ENCODE measurements at places on chromosomes 4 and X.

GRCh38 chrX:57977992-57978391 is 67.7 kb upstream of the ZXDA start:
- DNase-seq, result no peak

DNA sequence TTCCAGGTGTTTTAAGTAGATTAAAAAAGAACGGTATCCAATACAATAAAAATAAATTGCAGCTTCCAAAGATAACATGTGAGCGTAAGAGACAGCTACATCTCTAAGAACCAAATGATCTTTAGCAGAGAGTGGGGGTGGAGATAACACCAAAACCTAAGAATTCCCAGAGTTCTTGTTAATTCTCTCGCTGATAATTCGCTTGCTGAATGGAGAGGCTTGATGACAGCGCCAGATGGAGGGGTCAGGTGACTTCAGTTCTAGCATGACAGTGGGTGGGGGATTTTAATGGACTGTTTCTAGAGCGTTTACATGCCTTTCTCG is 2.3 kb downstream of the CLCN4 start:
- no peak for DNase-seq

- DNase-seq, result no peak
Measured at GRCh38 chr4:25172961-25173915, 13.0 kb upstream of the SEPSECS start.

GRCh38 chr4:126564283-126564854 is 1068.4 kb upstream of the INTU start:
- DNase-seq, result no peak

DNA sequence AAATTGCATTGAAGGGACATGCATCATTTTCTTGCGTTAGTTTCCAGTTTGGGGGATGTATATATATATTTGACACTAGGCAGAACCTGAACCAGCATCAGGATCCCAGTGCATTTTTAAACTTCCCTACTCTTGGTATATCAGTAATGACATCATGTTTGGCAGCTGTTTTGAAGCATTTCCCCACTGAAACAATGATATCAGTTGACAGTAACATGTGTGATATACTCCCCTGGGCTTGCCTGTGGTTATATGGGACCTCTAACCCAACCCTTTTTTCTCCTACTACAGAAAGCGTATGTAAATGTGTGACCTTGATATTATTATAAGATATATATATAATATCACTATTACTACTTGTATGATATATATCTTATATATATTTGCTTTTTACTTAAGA is 225.9 kb upstream of the CASK start:
- DNase-seq, result no peak

- no peak for DNase-seq
Measured at GRCh38 chrX:39152106-39152649, 350.9 kb downstream of the MID1IP1 start.

GRCh38 chrX:136126371-136126770 is 21.0 kb upstream of the FHL1 start:
- DNase-seq, result no peak

DNA sequence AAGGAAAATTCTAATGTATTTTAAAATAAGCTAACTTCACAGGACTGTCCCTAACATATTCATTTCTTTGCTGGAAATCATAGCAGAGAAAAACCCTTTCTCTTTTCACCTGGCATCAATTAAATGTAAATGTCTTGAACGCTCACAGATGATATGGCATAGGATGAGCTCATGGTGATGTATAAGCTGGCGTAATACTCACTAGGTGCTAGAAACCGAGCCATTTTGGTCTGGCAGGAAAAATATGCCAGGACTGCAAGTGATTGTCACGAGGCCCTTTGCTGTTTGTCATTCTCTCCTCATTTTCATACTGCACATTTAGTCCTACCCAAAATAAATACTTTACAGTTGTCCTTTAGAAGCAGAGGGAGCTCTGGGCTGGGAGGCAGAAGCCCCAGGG is 222.7 kb upstream of the LNX1 start:
- DNase-seq, result no peak

- DNase-seq, result no peak
Measured at GRCh38 chrX:15530318-15530717, 29.7 kb downstream of the BMX start.

DNA sequence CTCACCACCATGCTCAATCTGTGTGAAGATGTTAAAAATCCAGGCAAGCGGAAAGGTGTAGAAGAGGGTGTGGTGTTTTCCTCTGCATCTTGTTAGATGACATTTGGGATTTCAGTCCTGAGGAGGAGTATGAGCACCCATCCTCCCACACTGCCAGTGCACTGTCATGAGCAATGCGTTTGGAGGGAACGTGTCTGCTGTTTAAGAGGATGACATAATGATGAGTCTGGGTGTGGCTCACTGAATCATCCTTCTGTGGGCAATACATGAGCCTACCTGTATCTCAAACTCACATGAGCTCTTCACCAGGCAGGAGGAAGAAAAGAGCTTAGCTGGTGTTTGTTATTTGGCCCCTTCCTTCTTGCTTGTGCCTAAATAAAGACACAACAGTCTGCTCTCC is 67.9 kb upstream of the ARX start:
- no peak for DNase-seq

DNA sequence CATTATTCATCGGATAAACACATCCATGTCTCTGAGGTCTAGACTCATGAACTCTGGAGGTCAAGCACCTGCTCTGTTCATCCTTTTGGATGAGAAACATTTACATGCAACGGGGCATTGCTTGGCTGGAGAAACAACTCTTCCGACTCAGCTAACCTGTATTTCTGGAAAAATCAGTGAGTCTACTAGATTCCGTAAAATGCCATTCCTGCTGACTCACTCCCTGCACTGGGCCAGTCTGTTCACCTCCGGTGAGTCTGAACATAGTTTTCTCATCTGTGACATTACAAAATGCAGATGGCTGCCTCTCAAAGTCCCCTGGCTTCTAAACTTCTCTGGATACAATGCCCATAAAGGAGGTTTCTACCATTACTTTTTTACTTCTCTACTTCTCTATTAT is 185.7 kb upstream of the HS3ST1 start:
- no peak for DNase-seq

DNA sequence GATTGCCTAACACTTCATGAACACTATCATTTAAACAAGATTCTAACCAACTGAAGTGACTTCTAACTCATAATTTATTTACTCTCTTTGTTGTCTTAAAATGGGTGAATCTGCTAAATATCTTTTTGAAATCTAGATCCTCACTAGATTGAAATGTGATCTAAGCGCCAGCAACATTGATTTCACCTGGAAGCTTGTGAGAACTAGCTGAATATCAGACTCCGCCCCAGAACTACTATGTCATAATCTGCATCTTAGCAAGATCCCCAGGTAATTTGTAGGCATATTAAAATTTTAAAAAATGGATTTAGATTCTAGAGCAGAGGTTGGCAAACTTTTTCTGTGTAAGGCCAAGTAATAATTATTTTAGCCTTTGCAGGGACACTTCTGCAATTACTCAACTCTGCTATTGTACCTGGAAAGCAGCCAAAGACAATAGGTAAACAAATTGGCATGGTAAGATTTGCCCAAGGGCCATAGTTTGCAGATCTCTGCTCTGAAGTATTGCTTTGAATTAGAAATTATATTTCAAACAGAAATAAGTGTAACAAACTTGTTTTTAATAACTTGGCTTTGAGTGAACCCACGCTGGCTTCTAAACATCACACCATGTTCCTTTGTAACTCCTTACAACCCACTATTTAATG is 121.5 kb downstream of the REELD1 start:
- DNase-seq, result no peak

GRCh38 chr4:92255920-92256244 is 47.9 kb upstream of the GRID2 start:
- DNase-seq, result no peak

- DNase-seq, result no peak
Measured at GRCh38 chr4:127503111-127503510, 129.6 kb upstream of the INTU start.

GRCh38 chr4:123352240-123352945 is 44.2 kb upstream of the SPRY1 start:
- no peak for DNase-seq

DNA sequence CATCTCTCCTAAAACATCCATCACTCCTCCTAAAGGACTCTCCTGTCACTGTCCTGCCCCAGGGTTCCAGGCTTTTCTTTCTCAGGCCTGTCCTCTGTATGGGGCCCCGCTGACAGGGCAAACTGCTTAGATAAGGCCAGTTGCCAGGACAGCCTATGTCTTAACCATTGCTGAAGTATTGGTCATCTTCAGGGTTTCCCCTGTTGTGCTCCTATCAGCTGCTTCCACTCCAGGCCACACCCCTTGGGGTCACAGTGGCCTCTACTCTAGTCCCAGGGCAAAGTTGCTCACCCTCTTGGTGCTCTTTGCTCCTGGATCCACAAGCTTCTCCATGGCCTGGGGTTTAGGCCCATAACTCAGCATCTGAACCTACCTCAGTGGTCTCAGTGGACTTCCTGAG is 138.0 kb upstream of the PJA1 start:
- DNase-seq, result no peak

DNA sequence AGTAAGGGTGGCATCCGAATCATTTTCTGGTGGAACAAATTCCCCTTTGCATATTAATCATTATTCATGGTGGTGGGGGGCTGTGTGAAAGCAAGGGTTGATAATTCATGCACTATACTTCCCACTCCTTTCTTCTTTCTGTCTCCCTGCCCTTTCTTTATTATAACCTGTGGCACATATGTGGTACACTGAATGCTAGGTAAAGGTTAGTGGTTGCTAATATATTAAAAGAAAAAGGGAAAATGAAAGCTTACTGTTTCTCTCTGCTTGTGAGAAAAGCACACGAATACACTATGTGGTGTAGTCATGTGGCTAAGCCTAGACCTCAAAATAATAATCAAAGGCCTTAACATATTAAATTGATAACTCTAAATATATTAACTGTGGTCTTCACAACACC is 178.4 kb upstream of the RPS6KA3 start:
- DNase-seq, result no peak

DNA sequence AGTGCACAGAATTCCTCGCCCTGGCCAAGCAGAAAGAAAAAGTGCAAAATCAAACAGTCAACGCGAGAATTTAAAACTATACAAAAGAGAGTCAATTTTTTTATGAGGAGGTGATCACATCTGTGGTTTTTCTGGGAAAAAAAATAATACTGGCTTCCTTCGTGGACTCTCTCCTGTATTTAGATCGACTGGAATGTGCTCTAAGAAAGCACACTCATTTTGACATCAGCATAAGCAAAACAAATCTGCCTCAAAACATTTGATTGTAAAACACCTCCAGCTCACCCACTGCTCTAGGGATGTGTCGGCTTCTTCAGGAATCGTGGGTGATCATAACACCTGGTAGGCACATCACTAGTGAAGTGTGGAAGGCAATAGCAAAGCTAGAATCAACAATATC is 417.4 kb upstream of the FAT1 start:
- no peak for DNase-seq

- no peak for DNase-seq
Measured at GRCh38 chrX:39729981-39730661, 367.6 kb downstream of the BCOR start.

DNA sequence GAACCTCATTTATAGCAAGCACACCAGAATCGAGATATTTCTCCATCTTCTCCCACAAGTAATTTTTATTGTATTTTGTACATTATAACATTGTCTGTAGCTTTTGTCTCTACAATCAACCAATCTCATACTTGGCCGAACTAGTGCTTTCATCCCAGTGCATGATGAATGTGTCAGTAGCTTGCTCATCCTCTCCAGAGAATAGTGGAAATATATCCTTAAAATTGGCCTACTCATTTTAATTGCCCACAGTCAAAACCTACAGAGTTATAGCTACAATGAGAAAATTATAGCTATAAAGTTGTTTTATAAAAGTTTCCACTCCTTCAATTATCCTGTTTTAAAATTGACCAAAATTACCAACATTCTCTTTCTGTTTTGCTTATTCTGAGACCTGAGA is 103.8 kb downstream of the MAPK10 start:
- no peak for DNase-seq

- DNase-seq, result no peak
Measured at GRCh38 chr4:83356899-83357661, 22.4 kb upstream of the HPSE start.

DNA sequence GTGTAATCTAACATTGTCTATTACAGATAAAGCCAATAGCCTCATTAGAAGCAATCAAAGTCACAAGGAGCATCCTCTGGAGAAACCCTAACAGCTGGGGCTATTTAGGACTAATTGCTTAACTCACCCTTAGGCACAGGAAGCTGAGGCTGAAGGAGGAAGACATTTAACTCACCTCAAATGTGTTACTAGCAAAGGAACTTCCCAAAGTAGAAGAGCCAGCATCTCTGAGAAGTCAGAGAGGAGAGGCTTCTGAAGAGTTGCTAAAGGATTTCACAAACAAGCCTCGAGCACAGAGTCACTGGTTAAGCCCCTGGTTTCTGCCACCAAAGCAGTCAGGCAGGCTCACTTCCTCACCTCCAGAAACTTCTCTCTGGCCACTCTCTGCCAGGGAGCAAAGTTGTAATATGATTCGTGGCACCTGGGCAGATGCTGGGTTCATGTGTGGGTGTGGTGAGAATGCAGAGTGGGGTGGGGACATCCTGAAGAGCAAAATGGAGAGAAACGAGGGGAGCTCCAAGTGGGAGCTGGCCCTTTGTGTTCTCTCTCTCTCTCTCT is 201.3 kb downstream of the HS6ST2 start:
- no peak for DNase-seq

DNA sequence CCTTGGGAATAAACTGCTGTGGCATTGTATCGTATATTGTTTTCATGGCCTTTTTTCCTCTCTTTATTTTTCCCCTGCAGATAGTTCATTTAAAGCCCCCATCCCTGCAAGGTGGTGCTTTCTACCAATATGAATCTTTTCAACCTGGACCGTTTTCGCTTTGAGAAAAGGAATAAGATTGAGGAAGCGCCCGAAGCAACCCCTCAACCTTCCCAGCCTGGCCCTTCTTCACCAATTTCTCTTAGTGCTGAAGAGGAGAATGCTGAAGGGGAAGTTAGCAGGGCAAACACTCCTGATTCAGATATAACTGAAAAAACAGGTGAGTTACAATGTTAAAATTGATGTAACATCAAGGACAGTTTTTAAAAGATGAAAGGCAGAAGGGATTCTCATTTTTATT is 601 bp downstream of the SMARCAD1 start:
- DNase-seq, result no peak

DNA sequence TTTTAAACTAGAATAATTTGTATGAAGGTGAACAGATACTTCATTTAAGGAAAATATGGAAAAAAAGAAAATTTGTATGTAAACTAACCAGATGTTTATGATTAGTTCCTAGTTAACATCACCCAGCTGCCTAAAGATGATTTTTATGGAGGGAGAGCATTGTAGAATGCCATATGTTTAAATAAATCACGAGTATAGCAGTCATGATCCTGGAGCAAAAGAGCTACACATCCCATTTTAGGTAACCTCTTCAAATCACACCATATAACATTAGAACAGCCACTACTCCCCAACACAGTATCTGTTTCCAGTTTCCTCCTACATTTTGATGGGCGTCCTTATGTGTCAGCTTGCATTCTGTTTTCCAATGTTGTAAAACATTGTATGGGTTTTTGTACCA is 571.9 kb upstream of the FAM241A start:
- DNase-seq, result no peak

DNA sequence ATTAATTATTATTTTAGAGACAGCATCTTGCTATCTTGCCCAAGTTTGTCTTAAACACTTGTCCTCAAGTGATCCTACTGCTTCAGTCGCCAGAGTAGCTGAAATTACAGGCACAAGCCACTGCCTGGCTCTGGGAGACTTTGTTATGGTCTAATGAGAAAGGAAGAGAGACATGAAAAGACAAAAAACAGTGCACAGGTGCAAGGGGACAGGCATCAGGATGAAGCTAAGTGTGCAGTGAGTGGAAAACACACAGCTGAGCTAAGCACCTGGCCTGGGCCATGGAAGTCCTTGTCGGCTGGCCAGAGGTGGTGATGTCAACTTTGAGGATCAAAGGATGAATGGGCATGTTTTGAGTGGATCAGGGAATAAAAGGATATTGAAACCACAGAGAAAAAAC is 102.7 kb downstream of the HS3ST1 start:
- no peak for DNase-seq
